ENCODE measurements at places on chromosomes 3 and 15.

DNA sequence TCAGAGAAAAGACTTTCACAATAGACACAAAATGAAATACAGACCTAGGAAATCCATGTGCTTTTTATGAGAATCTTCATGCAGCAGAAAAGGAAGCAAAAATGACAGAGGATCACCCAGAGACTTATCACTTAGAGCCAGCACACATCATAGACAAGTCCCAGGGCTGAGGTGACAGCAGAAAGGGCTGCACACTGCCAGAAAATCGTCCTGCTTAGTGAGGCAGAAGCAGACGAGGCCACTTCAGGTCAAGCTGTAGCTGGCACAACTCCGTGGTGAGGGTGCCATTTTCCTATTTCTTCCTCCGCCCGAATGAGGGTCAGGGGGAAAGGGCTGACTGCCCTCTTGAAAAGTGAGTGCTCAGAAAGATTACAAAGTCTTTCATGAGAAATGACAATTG is 95.9 kb upstream of the TNIK start:
- DNase-seq = no peak

- peak; percentile 15 for DNase-seq
Measured at GRCh38 chr3:46878781-46879436, 1.4 kb downstream of the PTH1R start.

GRCh38 chr3:159191447-159191846 is 389.6 kb downstream of the MFSD1 start:
- no peak for DNase-seq

DNA sequence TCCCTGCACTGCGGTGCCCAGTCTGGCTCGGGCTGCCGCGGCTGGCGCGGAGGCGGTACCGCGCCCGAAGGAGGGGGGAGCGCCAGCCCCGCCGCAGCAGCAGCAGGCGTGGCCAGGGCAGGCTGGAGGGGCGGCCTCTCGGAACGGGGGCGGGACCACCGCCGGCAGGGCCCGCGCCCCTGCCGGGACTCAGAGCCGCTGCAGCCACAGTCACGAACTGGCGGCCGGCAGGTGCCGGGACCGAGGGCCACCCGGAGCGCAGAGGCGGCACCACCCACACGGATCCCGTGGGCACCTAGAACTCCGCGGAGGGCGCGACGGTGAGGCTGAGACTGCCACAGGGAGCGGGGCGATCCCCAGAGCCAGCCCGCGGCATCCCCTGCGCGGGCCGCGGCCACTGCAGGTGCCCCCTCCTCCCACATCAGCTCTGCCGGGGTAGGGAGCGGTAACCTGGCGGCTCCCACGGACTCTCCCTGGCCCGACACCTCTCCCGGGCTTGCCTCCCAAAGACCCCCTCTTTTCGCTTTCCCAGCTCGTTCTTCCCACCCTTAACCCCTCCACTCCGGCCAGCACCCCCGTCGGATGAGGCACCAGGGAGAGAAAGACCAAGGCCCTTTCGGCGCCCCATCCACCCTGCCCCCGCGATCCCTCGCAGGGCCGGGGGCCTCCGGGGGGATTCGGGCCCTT is at the start of gene VWA5B2:
TSS of gene VWA5B2 (plus strand) at position 192 of the 687 bp plus-strand sequence. CDS start 944 bp downstream, outside the sequence.
- no peak for DNase-seq

DNA sequence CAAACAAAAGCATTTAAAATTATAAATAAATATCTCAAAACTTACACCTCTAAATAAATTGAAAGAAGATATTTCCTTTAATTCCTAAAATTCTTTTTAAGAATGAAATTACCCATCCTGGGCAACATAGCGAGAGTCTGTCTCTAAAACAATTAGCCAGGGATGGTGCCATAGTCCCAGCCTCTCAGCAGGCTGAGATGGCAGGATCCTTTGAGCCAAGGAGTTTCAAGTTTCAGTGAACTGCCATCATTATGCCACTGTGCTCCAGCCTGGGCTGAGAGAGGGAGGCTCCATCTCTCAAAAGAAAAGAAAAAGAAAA is 25.4 kb downstream of the AADAC start:
- no peak for DNase-seq

DNA sequence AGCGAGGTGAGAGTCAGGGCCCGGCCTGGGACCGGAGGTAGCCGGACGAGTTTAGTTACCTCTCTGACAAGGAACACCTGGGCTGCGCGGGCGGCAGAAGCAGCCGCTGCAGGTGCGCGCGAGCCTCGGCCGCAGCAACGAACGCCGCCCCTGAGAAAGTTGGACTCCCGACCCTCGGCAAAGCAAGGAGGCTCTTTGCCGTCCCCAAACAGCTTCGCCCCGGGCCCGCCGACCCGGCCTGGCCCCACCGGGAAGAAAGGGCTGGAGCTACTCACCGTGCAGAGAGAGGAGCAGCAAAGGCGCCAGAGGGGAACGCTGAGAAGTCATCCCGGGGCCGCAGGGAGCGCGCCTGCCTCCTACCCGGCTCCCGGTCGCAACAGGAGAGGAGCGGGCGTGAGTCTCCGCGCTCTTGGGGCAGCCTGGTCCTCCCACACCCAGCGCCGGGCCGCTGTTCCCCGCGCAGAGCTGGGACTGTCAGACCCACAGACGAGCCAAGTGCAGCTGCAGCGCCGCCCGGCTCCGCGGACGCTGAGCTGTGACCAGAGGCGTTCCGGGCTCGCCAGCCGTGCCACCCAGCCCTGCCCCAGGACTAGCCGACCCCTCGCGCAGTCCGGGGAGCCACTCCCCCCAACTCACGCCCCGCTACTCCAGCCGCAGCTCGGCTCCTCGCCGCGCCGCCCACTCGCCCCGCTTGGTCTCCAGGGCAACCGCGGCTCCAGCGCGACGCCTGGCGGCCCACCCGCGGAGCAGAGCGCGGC is at the start of gene IGSF11:
TSS of gene IGSF11 (minus strand) at position 591 of the 758 bp plus-strand sequence. CDS start at position 327, 264 bp downstream.
- DNase-seq = no peak

DNA sequence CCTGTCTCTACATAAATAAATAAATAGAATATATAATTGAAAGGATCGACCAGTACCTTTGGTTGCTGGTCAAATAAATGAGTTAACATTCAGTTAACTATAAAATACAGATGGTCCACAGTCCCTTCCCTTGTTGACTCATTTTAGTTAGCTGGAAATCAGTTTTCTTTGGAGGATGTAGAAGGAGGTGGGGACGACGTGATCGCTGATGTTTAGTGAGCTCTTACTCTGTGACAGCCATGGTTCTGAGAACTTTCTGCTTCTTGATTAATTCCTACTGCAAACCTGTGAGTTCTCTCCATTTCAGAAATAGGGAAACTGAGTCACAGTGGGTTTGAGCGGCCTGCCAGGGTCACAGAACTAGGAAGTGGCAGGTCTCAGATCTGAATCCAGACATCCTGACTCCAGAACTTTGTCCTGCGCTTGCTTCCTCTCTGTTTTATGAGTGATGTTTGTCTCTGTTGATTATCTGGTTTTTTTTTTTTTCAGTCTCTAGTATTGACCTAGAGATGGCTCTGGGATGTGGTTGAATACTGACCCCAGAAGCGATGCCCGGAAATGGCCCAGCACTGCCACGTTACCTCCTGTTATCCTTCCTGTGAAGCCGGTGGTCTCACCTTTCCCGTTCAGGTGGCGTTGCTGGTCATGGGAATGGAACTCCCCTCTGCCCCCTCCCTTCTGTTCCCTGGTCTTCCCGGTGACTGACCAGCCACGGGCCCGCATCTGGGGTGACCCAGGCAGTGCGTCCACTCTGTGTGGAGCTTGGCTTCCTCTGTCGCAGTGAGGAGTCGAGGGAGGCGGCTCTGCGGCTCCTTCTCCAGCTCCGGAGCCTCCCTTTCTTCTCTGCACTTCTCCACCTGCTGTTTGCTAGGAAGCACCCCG is 18.2 kb downstream of the SYNM start:
- no peak for DNase-seq

- no peak for DNase-seq
Measured at GRCh38 chr3:76566211-76566534, 473.7 kb upstream of the ROBO2 start.

DNA sequence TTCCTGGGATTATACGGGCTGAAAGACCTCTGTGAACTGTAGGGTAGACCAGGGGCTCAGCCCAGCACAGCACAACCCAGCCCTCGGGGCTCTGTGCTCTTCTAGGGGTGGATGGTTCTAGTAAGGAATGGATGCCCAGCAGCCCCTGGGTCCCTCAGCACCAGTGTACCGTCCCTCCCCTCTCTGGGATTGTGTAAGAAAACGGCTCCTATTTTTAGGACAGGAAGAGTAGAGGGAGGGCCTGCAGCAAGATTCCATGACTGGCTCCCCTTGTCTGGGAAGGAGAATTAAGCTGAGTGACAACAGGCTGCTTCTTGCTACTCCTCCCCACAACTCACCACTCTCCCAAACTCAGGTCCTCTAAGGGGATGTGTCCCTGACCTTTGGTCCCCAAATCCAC is 270.8 kb upstream of the TOPAZ1 start:
- no peak for DNase-seq

DNA sequence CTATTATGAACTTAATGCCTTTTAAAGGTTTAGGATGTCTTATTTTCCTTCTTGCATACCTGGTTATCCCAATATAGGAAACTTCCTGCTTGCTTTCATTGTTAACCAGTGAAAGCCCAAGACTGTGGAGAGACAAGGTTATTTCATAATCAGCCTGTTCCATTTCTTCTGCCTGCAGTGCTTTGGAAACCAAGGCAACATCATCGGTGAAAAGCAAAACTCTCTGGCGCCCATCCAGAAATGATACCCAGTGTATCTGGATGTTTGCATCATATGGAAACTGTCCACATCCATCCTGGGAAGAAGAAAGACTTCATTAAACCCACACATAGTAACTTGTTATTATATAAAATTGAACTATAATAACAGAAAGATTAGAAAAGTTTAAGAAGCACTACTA is 170.1 kb downstream of the VPS13C start:
- DNase-seq = no peak

DNA sequence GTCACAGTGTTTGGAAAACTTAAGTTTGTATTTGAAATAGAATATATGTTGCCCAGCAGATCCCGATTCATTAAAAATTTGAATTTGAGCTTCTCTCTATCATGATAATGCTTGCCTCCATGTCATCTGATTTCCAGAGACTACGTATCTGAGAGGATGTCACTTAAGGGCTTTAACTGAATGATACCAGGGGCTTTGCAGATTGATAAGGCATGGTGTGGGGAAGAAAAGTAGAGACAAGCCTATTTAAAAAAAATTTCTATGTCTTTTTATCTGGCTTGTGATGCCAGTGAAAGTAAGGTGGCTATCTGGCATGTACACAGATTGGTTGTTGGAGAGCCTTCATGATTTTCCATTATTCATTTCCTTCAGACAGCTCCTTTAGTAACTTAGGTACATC is 72.7 kb downstream of the UBE2E2 start:
- DNase-seq = no peak

DNA sequence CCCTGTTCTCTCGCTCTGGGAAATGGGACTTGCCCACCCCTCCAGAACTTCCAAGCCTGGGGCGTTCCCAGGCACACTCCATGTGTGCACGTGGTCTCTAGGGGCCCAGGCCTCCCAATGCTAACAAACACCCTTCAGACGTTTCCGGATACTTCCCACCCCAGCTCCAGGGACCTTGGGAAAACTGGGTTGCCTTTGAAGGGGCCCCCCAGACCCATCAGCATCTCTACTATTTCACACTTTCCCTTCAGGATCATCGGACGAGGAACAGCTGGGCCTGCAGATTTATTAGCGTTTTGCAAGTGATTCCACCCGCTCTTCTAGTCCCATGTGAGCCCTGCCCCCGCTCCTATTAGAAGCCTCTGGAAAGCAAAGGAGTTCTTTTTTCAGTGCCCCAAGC is 63.2 kb downstream of the MAGEF1 start:
- no peak for DNase-seq

- no peak for DNase-seq
Measured at GRCh38 chr3:60336061-60336460, 915.2 kb downstream of the FHIT start.

- DNase-seq = no peak
Measured at GRCh38 chr3:45646051-45646585, 43.1 kb upstream of the SACM1L start.

DNA sequence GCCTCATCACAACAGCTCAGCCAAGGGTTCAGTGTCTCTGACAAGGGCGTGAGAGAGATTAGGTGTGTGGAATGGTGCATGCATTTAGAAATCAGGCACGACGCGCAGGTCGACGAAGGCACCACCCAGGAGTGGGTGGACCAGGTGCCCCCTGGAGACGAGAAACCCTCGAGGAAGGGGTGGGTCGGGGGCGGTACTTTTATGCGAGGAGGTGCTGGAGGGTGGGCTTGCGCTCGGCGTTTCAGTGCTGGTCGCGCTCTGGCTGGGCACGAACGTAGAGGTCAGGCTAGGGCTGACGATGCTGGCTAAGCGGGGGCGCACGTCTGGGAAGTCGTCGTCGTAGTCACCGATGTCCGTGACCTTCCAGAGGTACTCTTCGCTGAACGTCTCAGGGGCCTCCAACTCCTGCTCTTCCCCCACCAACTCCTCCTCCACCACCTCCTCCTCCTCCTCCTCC is 393 bp downstream of the ERICH6 start:
- no peak for DNase-seq

GRCh38 chr3:41234823-41235721 is 35.8 kb downstream of the CTNNB1 start:
- no peak for DNase-seq

- DNase-seq = no peak
Measured at GRCh38 chr15:99385865-99386264, 134.6 kb downstream of the LRRC28 start.

- DNase-seq = no peak
Measured at GRCh38 chr15:40234783-40235182, 4.1 kb upstream of the PAK6 start.

- no peak for DNase-seq
Measured at GRCh38 chr3:65314916-65315315, 627.1 kb upstream of the ADAMTS9 start.
